ENCODE measurements at places on chromosomes 4 and X.

DNA sequence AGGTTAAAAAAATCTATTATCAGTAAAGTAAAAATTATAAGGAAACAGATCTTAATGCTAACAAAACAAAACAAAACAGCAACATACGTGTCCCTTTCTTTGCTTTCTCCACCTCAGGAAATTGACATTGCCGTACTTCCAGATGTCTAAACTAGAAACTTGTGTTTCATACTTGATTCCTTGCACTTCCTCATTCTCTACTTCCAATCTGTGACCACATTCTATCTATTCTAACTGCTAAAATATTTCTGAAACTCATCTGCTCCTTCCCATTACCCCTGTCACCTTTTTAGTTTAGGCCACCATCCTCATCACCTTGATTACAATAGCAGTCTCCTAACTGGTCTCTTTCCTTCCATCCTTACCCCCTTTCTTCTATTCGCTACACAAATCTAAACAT lies 22.5 kb upstream of the RPA4 start:
- no peak for DNase-seq

DNA sequence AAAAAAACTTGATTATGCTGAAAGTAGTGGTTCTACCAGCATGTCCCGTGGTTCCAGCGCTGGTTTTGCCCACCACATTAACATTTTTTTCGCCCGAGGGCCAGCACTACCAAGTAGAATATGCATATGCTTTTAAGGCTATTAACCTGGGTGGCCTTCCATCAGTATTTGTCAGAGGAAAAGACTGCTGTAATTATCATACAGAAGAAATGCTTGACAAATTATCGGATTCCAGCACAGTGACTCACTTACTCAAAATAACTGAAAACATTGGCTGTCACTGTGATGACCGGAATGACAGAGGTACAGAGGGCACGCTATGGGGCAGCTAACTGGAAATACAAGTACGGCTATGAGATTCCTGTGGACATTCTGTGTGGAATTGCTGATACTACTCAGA lies 34.6 kb downstream of the PRPS2 start:
- no peak for DNase-seq

- DNase-seq, result no peak
Measured at GRCh38 chrX:46823481-46823880, 13.4 kb upstream of the RP2 start.

GRCh38 chrX:124348885-124349453 lies 2.6 kb downstream of the SH2D1A start:
- no peak for DNase-seq

DNA sequence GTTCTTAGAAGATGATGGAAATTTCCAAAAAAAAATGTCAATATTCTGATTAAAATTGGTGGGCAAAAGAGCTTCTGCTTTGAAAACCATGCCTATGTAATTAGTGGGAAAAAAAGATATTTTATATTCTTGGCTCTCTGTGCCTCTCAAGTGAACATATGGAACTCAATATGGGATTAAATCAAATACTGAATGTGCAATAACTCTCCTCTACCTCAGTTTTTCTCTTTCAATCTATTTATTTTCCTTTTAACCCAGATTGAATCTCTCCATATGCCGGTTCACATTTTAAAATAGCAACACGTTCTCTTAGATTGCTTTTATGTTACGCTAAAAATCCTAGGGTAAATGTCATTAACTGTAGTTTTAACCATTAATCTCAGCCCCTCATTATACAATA lies 224.2 kb upstream of the PABPC4L start:
- no peak for DNase-seq

DNA sequence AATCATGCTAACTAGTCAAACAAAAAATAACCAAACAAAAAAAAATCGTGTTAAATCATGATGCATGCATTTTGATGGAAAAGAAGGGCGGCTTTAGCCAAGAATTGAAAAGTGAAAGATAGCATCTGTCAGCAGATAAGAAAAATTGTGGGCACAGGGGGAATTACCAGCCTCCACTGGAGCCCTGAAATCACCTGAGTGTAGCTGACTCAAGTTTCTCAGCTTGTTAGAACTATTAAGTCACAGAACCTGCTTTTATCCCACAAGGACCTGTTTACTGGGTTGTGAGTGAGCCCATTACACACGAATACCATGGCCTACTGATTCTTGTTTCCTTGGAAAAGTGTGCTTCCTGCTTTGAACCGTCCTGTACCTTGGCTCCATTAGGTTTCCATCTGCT lies 85.2 kb downstream of the COX18 start:
- DNase-seq, result no peak

DNA sequence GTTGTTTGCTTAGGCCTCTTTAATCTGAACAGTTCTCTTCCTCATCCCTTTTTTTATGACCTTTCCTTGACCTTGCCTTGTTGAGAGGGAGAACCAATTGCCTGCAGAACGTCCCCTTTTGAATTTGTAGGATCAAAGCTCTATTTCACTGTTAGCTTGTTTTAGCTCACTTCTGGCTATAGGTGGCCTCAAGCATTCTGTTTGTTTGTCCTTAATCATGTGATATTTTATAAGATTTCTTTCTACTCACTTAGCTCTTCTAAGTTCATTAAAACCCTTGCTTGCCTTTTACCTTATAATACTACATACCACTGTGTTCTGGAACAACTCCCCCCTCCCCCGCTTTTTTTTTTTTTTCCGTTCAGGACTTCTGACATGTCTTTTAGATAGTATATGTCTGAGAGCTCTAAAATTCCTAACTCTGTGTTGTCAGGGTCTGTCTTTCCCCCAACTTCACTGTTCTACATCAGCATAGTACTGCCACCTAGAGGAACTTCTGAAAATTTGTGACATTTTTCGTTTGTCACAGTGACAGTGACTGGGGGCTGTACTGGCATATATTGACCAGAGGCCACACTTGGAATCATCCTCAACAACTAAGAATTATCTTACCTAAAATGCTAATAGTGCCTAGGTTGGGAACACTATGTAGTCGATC lies 128.5 kb downstream of the LARP7 start:
- DNase-seq, result peak; percentile 12

DNA sequence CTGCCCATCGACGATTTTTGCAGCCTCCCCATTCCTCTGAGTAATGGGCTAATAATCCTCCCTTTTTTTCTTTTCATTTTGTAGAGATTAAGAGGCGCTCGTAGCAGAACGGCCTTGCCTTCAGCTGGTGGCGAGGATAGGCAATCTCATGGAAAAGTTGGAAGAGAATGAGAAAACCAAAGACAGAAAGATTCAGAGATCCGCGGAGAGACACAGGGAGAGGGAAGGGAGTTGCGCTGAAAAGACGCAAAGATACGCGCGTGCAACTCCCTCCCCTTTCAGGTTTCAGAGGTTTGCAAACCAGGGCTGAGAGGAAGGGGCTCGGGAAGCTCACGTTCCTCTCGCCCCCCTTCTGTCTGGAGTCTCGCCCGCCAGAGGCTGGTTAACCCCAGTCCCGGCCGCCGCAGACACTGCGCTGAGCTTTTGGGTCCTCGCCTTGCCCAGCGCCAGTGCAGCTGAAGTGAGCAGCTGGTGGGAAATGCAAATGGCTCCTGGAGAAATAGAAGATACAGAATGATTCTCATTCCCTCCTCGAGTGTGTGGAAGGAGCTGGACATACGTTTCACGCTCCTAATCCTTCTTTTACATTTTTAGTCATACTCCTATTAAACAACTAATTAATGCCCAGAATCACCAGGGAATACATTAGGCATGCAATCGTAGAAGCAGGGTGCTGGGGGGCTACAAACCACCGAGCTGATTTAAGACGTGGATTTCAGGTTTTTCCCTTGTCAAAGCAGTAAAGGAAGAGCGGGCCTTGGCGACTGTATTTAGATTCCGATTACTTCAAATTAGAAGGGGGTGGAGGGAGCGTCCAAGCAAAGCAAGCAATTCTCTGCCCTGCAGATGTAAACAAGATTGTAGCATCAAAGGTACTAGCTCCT lies 16.6 kb upstream of the PITX2 start:
- DNase-seq, result no peak

DNA sequence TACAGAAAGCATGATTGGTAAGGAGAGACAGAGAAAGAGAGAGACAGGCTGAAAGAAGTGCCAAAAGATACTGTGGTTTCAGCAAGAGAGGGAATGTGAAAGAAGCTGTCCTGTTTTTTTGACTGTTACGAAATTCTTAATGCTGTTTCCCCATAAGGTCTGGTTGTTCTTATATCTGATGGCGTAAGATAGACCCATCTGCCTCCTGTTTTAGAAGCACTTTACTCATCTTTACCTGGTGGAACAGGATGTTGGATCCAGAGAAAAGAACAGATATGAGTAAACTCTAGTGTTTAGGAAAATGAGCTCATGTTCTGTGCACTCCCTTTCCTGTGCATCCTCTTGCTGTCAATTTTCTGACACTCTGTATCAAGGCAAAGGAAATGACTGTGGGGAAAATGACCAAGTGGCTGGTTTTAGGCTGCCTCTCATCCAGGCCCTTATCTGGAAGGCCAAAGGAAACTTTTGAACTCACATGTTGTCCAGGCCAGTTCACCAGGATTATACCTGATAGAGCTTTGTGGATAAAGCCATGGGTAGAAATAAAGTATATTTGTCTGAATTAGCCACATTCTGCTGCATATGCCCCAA lies 311.7 kb upstream of the HTR2C start:
- no peak for DNase-seq
